Thoracic aorta (tissue), 2 donors: ENCODE measurements at places on chromosomes 12 and 14. TPM values are rescaled to one million over a fixed set of nuclear protein-coding genes. Genes with fewer than 3 reads are reported as not detected.

ADCK1 gene
- 2.2 TPM for total RNA-seq

KSR2 gene
- not detected for total RNA-seq

DNA sequence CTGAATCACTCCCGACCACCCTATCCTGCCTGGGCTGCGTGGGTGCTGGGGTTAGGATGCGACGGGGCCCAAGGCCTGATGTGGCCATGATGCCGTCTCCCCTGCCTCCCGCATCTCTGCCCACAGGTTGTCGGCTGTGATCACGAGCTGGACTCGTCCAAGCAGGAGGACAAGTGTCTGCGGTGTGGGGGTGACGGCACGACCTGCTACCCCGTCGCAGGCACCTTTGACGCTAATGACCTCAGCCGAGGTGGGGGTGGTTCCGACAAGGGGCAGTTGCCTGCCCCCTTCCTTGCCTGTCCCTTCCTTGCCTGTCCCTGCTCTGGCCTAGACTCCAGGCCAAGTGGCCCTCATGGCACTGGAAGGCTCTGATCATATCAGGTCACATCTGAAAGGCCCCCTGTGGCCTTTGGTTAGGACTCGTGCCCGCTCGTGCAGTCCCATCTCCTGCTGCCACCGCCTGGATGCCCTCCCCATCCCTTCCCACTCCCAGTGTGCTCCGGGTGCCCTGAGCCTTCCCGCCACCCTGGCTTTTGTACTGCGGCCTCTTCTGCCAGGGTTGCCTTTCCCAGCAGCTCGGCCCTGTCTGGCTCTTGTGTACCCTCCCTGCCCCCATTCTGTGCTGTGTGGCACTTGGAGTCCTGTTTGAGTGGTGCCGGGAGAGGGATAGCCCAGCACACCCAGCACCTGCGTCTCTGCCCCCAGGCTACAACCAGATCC lies 13.6 kb downstream of the PAPLN start:
- no peak overlapping the region for H3K27ac ChIP-seq
- DNase-seq, result no peak
- no peaks in the 10 kb centered on the region for H3K4me1 ChIP-seq

- H3K4me3 ChIP-seq, result no peak overlapping the region
- no peak for DNase-seq
- H3K4me1 ChIP-seq, result peaks cover 54% of the 10 kb centered on the region
- peak overlapping the region; percentile 92 for H3K27ac ChIP-seq
- H3K27me3 ChIP-seq, result no peaks in the 10 kb centered on the region
Measured at GRCh38 chr14:93967637-93968250, 8.6 kb downstream of the ASB2 start.

DNA sequence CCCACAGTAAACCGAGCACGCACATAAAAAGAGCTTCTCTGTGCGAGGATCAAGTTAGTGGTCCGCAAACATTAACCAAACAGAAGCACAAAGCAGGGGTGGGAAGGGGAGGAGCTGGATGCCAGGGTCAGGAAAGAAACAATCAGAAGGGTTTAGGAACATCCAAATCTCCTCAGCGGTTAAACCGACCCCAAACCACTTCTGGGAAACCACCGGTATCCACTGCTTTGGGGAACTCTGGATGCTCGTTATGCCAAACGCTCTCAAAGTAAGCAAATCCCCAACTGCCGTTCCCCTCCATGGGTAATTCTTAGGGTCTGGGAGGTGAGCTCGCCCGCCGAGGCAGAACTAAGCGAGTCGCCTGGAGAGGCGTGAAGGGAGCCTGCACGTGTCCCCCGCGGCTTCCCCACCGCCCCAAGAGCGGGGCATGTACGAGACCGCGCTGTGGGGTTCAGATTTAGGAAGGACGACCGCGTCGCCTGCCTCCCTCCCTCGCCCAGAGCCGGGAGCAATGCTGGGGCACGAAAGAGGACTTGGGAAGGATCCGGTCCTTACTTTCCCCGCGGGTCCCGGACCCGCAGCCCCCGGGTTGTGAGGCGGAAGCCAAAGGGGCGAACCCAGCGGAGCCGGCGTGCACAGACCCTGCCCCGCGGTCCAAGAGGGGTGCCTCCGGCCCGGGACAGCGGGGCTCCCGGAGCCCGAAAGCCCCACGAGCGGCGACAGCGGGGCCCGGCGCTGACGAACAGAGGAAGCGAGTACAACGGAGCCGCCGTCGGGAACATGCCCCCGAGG lies 711 bp downstream of the SBNO1 start:
- no peaks in the 10 kb centered on the region for H3K27me3 ChIP-seq
- peak overlapping the region; percentile 94 for H3K27ac ChIP-seq
- H3K4me3 ChIP-seq, result peak overlapping the region; percentile 95

DNA sequence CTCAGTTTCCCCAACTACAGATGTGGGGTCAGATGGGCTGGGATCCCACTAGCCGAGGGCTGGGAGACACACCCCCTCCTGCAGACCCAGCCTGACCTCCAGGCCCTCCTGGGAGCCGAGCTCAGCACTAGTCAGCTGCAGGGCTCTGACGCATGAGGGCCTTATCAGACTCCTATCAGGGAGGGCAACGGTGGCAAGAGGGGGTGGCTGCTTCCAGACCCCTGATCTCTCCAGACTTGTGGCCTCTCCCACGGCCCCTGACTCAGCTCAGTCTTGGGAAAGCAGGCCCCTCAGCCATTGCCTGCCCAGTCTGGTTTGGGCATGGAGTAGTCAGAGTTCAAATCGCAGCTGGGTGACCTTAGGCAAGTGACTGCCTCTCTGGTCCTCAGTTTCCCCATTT lies 2.5 kb downstream of the RASAL1 start:
- no peak for DNase-seq
- H3K4me1 ChIP-seq, result peaks cover 3% of the 10 kb centered on the region
- no peaks in the 10 kb centered on the region for H3K36me3 ChIP-seq
- no peaks in the 10 kb centered on the region for H3K27me3 ChIP-seq
- H3K27ac ChIP-seq, result no peak overlapping the region

- H3K27me3 ChIP-seq, result no peaks in the 10 kb centered on the region
- H3K4me3 ChIP-seq, result no peak overlapping the region
- H3K27ac ChIP-seq, result no peak overlapping the region
- H3K4me1 ChIP-seq, result no peaks in the 10 kb centered on the region
- no peak for DNase-seq
Measured at GRCh38 chr12:19203539-19204506, 74.3 kb downstream of the PLEKHA5 start.

DNA sequence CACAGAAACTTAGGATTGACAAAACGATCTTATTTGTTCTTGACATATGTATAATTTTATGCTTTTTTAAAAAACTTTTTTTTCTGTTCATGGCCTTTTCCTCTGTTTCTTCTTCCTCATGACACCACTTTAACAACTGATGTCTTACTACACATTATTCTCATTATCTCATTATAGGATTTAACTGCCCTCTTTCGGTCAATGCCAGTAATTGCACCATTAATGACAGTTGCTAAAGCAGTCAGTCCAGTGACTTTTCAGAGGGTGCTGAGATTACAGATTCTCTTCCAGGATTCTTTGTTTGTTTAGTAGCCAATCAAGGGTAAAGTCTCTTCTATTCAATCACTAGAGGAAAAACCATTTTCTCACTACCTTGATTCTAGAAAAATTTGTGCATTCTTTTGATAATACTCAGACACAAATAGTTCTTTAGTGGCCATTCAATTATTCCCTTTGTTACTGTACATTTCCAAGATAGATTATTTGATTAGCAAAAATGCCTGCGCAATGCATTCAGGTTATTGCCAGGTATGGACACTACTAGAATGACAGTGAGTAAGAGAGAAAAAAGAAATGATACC lies 50.1 kb downstream of the KLRG1 start:
- no peak overlapping the region for H3K27ac ChIP-seq
- H3K36me3 ChIP-seq, result no peaks in the 10 kb centered on the region
- no peak for DNase-seq
- no peaks in the 10 kb centered on the region for H3K27me3 ChIP-seq

- H3K4me1 ChIP-seq, result peaks cover 15% of the 10 kb centered on the region
- no peaks in the 10 kb centered on the region for H3K36me3 ChIP-seq
- H3K27me3 ChIP-seq, result no peaks in the 10 kb centered on the region
Measured at GRCh38 chr12:110846615-110847566, at the start of gene CCDC63. TSS of gene CCDC63 (plus strand) at chr12:110846987. CDS start at chr12:110852955, 5,968 bp downstream.

GRCh38 chr12:44582521-44582920 lies 293.6 kb downstream of the NELL2 start:
- no peaks in the 10 kb centered on the region for H3K36me3 ChIP-seq
- no peak overlapping the region for H3K27ac ChIP-seq
- H3K4me1 ChIP-seq, result no peaks in the 10 kb centered on the region
- DNase-seq, result no peak

DNA sequence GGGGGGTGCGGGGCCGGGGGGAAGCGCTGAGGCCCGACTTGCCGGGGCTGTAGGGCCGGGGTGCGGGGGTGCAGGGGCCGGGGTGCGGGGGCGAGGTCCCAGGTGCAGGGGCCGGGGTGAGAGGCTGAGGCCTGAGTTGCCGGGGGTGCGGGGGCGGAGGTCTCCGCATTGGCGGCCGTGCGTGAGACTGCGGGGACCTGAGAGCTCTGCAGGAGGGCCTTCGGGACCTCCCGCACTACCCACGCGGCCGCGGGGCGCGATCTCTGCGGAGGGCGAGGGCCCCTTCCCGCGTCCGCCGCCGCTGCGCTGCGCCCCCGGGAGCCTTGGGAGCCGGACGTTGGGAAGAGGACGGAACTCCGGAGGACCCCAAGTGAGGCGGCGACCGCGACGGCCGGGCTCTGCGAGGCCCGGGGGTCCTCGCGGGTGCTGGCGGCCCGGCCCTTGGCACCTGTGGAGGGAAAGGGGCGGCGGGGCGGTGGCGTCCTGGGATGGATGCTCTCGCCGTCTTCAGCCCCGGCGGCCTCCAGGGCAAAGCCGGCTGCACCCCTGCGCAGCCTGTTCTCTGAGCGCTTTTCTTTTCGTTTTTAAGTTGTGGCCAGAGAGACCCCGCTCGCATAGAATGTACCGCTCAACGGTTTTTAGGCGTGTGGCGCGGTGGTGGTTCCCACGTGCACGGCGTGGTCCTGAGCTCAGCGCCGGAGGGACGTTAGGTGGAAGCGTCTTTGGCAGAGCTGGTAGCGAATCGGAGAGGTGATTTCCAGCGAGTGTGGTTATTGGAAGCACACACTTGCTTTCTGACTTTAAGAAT lies 1.3 kb downstream of the PIWIL1 start:
- H3K36me3 ChIP-seq, result no peaks in the 10 kb centered on the region
- no peak for DNase-seq
- H3K4me3 ChIP-seq, result no peak overlapping the region

DNA sequence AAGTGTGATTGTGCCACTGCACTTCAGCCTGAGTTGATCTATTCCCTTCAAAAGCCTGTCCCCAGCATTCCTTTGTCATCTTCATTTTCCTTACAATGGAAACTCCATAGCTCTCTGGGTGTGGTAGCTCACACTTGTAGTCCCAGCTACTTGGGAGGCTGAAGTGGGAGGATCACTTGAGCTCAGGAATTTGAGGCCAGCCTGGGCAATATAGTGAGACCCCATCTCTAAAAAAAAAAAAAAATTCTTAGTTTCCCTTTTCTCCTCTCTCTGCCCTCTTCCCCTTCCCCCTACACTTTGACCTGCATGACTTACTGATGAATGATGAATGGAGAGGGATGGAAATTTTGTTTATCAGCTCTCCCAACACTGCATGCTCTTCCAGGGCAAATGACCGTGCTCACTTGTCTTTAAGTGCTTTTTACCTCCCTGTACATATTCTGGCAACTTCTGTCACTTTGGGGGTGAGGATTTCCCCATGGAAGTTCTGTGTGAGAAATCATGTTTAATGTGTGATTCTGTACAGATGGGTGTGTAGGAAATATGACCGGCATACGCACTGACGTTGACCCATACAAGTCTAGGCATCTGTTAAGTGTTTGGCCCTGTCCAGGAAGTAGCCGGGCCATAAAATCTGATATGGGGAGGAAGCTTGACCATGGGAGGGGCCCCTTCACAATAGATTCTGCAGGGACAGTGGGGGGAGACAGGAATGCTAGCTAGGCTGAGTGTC lies 65.4 kb downstream of the ZFP36L1 start:
- H3K4me1 ChIP-seq, result no peaks in the 10 kb centered on the region
- no peak overlapping the region for H3K4me3 ChIP-seq
- no peaks in the 10 kb centered on the region for H3K27me3 ChIP-seq
- H3K36me3 ChIP-seq, result no peaks in the 10 kb centered on the region

- H3K4me1 ChIP-seq, result peaks cover 68% of the 10 kb centered on the region
- no peaks in the 10 kb centered on the region for H3K27me3 ChIP-seq
- H3K36me3 ChIP-seq, result no peaks in the 10 kb centered on the region
- no peak for DNase-seq
- H3K27ac ChIP-seq, result peak overlapping the region; percentile 97
- H3K4me3 ChIP-seq, result peak overlapping the region; percentile 15
Measured at GRCh38 chr12:11762723-11763326, 113.4 kb downstream of the ETV6 start.

GRCh38 chr14:22650960-22651521 lies 6.9 kb upstream of the OR6J1 start:
- H3K36me3 ChIP-seq, result no peaks in the 10 kb centered on the region
- H3K4me1 ChIP-seq, result peaks cover 5% of the 10 kb centered on the region
- no peak overlapping the region for H3K27ac ChIP-seq
